ENCODE measurements at places on chromosomes 2 and 18.

DNA sequence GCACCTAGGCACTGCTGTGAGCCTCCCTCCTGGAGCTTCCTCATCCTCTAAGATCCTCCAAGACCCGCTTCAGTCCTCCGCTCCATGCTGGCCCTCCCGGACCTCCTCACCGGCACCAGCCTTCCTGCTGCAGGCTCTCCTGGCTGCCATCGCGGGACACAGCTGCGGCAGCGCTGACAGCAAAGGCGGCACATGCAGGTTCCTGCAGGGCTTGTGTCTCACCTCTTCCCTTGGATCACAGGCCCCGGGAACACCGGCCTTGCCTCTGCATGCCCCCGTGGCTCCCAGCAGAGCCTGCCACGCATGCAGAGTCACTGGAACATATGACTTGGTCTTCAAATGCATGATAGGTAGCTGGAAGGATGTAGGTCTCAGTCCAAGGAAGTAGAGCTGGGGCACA is 67.2 kb downstream of the PTGR3 start:
- DNase-seq = no peak

DNA sequence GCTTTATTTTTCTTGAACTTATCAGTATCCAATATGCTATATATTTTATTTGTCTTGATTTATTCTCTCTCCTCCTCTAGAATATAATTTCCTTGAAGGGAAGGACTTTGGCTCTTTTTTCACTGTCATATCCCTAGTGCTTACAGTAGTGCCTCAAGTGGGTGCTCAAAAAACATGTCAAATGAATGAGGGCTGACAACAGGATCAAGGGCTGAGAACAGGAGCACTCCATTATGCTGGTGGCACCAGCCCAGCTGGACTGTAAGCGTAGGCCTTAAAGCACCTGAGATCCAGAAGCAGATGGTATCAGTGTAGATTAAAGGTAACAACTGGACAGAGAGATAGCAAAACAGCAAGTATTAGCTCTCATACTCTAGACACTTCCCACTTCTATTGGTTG is 46.3 kb downstream of the PMS1 start:
- DNase-seq = no peak

DNA sequence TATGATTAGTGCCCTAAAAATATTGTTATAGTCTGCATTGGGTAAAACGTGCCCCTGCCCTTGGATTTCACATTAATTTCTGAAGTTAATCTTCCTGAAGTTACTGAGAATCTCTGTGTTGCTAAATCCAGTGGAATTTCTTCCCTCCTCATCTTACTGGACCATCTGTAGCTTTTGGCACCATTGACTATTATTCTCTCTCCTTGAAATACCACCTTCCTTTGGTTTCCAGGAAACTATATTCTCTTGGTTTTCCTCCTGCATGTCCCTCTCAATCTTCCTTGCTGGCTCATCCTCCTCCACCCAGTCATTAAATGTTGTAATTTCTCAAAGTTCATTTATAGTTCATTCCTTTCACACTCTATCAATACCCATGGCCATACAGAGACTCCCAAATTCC is 110.6 kb upstream of the SLC35G4 start:
- peak; percentile 28 for DNase-seq

DNA sequence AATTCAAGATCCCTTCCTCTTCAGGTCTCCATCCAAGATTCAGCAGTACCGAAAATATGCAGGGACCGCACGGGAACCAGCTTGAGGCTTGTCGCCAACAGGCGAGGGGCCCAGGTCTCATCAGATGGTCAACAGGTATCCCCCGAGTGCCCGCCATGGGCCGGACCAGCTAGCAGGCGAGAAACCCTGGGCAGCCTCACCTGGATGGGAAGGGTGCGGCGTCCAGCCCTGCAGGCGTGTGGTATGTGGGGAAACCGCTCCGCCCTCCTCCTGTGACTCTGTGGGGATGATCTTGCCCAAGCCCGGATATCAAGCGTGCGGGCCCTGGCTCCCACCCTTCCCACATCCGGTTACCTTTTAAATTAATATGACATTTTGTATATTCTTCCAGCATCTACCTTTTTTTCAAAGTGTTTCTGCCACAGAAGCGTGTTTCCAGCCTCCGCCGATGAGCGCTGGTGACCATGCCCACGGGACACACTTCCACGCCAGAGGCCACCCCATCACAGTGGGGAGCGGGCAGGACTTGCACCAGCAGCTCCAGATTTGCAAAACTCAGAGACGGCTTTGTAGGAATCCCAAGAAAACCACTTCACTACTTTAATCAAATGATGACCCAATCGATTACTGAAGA is 33.2 kb downstream of the ZNF516 start:
- no peak for DNase-seq

GRCh38 chr2:195632856-195633572 is 24.0 kb upstream of the SLC39A10 start:
- DNase-seq = no peak

GRCh38 chr2:191895195-191895594 is 48.3 kb upstream of the CAVIN2 start:
- no peak for DNase-seq

- DNase-seq = no peak
Observed at GRCh38 chr2:15965564-15966019, 25.2 kb downstream of the MYCN start.

GRCh38 chr2:152097801-152098495 is 896 bp downstream of the CACNB4 start:
- DNase-seq = peak; percentile 12

DNA sequence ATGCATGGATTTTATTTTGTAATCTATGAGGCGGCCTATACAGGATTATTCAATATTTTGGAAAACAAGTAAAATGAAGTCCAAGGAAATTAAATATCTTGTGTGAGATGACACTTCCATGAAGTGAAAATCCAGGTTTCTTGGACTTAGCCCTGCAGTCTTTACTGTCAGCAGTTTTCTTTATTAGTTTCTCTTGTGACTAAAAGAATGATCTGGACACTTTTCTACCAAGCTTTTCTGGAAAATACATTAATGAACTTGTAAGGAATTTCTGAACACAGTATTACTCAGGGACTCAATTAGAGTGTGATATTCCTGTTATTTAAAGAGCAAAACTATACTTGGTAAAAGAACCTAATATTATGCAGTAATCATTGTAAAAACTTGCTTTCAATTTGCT is 610.4 kb upstream of the SLC8A1 start:
- DNase-seq = no peak

- DNase-seq = no peak
Observed at GRCh38 chr2:162184359-162184758, 32.3 kb upstream of the GCG start.

DNA sequence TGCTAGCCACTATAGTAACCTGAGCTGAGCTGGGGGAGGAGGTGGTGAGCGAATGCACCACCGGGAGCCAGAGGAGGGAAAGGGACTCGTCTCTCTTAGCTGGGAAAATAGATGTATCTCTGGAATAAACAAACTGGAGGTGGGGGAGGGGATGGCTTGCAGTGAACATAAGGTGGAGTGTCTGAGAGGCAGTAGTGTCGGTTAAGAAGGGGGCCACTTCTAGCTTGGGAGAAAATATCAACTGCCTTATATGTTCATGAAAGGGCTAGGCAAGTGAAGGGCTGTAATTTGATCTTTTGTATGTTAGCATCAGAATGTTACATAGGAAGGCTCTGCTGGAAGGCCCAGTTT is 2.2 kb downstream of the SETBP1 start:
- DNase-seq = no peak

GRCh38 chr2:178933493-178933892 is 116.4 kb downstream of the CCDC141 start:
- no peak for DNase-seq

DNA sequence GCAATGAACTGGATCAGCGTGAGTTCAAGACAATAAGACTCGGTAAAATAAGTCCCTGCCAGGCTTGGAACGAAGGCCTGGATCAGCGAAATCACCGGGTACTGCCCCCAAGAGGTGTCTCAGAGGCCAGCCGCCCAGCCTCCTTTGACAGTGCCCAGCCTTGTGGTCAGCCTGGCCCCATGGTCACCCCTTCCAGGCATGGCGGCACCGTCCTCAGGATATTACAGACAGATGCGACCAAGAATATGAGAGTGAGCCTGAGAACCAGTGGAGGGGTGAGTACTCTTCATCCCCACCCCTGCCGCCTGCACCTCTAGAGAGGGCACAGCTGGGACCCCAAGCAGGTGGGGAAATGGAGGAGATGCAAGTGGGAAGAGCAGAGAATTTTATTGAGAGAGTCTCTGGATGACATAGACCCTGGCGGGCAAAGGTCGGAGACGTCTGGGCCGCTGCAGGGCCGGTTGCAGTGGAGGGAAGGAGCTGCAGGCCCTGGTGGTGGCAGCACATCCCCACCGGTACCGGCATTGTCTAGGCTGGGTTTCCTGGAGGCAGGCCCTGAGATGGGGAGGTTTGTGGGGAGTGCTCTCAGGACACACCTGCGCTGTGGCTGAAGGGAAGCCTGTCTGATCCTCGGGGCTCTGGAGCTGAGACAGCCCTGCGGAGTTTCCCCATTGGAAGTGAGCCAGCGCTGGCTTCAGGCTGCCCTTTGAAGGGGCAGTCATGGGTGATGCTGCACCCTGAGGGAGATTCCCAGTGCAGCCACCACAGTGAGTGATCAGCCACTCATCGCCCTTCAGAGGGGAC is 190.0 kb downstream of the SEPTIN10 start:
- DNase-seq = no peak

- DNase-seq = peak; percentile 10
Observed at GRCh38 chr2:24544456-24545115, 53.5 kb downstream of the NCOA1 start.

DNA sequence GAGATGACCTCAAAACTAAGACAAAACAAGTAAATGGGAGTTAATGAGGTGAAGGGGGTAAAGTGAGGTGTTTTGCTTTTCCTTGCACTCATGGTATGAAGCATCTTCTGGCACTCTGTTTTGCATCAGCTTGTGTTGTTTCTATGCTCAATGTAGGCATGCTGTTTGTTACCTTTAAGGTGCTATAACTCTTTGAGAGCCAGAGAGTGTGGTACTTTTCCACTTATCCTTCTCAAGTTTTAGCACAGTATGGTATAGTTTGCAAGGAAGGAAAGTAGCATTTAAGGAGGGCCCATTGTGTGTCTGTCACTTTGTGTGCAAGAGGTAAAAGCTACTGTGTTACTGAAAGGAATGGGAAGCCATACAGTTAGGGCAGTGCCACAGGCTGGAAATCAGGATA is 17.5 kb upstream of the CXCR4 start:
- no peak for DNase-seq

GRCh38 chr2:206112108-206112507 is 26.1 kb upstream of the INO80D start:
- no peak for DNase-seq

DNA sequence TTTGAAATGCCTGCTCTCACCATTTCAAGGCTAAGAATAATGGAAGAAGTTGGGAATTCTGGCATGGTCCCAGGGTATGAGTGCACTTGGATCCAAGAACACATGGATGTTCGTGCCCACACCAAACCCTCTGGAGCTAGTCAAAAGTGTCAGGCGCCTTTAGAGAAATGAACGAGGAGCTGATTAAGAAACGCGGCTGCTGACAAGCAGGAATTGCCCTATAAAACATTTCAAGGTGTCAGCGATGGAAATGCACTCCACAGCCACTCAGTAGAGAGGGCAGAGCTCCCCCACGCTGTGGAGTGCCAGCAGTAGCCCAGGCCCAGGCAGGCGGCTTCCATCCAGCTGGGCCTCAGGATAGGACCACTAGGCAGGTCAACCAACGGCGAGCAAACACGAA is 213.7 kb downstream of the TTC32 start:
- DNase-seq = no peak

GRCh38 chr2:86556508-86556907 is 6.7 kb downstream of the CHMP3 start:
- DNase-seq = no peak

GRCh38 chr2:227414846-227415245 is 27.1 kb upstream of the SCYGR1 start:
- peak; percentile 45 for DNase-seq

GRCh38 chr18:13124411-13124810 is 94.1 kb upstream of the LDLRAD4 start:
- DNase-seq = no peak

- no peak for DNase-seq
Observed at GRCh38 chr2:26615860-26616705, 25.1 kb downstream of the CIB4 start.

GRCh38 chr2:14560716-14561115 is 71.8 kb upstream of the LRATD1 start:
- no peak for DNase-seq

- DNase-seq = no peak
Observed at GRCh38 chr2:37602040-37602439, 69.4 kb downstream of the CDC42EP3 start.

- DNase-seq = no peak
Observed at GRCh38 chr2:176526995-176527901, 258.0 kb downstream of the MTX2 start.

DNA sequence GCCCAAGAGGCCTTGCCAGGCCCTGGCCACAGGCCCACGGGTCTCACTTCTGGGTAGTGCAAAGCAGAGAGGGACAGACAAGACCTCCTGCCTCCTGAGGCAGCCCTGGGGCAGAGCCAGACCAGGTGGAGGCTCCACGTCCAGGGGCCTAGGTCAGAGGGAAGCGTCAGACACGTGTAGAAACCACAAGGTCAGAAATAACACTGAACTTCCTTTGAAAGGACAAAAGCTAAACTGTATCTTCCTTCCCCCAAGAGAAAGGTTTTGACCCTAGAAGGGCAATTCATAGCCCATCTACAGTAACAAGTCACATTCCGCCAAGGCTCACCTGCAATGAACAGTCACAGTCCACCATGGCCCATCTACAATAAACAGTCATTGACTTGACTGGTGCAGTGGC is 17.9 kb downstream of the SDC1 start:
- DNase-seq = no peak

DNA sequence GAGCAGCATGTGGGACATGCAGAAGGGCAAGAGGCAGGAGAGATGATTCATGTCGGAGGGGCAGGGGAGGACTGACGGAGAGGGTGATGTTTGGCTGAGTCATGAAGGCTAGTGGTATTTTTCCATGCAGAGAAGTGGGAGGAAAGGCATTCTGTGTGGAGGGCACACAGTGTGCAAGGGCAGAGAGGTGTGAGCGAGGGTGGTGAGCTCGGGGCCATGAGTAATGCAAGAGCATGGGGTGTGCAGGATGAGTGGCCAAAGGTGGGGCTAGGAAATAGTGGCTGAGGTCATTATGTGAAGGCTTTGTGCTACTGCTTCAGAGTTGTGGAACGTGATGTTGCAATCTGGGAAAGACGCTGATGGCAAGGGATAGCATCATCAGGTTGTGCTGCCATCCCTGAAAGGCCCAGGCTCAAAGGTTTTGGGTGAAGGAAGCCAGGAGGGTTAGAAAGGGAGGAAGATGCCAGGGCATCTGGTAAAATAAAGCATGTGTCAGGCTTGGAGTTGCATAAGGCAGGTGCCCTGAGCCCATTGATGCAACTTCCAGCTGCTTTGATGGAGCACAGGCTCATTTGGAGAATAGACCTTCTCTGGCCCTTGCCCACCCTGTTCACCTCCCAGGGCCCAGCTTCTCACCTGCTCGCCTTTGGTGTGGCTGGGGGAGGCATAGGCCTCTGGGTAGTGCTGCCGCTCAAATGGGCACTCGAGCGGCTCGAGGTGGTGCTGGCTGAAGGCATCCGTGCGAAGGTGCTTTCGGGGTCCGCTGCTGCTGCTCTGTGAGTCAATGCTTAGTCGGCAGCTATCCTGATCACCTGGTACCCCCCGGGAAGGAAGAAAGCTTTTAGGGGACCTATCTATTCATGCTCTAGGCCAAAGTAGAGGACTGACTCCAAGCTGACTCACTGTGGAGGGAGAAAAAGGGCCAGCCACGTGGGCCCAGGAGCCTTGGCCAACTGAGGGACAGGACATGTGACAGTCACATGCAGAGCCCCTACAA is 37.5 kb downstream of the PAX8 start:
- DNase-seq = peak; percentile 100
